Stimulated activated CD4-positive, alpha-beta T cell treated with anti-CD3 and anti-CD28 coated beads, Interleukin-1b, Interleukin-23, amount 100 ng/mL, for 1 hour (primary cell): ENCODE measurements at places on chromosomes 3 and 15.

DNA sequence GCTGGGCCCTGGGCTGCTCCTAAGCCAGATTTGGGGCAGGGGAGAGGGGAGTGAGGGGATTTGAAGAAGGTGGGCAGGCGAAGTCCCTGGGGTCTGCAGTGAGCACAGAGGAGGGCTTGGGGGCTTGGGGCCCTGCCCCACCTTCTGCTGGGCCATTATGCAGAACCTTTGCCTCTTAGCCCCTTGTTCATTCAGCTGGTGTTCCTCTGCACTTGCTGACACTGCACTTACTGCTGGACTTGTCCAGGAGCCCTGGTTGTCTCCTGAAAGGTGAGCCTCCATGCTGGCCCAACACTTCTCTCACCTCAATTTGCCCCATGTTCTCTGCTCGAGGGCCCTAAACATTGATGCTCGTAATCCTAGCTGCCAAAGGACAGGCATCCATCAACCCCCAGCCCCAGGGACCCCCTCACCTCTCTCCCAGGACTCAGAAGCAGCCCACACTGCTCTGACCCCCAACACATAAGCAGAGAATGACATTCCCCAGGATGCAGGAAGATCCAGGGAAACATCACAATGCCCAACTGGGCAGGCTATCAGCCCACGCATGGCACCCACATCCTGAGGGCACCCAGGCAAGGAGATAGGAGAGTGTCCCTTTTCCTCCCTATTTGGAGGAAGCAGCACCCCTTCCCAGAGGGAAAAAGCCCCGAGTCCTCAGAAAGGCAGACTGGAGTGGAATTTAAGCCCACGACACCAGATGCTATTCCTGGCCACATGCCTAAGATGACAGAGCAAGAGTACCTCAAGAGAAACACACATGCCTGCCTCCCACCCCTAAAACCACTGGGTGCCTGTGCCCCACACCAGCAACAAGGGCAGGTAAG is 76.8 kb downstream of the ADCY5 start:
- no peak for DNase-seq

DNA sequence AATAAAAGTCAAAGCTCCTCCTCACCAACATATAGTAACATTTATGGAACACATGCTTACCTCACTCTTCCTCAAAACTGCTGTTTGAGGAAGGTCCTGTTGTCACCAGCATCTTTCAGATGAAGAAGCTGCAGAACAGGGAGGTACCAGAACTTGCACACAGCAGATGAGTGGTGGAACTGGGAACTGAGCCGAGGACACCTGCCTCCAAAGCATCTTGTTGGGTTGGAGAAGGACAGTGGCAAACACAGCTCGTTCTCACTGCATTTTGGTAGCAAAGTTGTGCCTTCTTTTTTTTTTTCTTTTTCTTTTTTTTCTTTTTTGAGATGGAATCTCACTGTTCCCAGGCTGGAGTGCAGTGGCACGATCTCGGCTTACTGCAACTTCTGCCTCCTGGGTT is 76.0 kb downstream of the CEMIP start:
- no peak for DNase-seq

GRCh38 chr3:14857506-14857905 is 38.7 kb downstream of the FGD5 start:
- DNase-seq: no peak

GRCh38 chr3:32420126-32421038 is 28.7 kb downstream of the CMTM7 start:
- no peak for DNase-seq

DNA sequence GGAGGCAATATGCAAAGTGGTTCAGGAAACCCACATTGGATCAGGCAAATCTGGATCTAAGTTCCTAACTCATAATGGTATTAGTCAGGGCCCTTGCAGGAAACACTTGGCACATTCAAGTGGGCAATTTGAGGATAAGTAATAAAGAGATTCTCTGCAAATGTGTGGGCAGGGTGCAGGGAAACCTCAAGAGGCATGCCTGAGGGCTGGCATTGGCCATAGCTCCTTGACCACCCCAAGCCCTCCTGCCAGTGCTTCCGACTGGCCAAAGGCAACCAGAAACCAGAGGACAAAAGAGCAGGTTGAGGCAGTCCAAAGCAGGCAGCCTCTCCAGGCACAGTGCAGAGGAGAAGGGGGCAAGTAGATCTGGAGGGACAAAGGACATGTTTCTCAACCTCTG is 130.8 kb upstream of the SNTN start:
- no peak for DNase-seq

DNA sequence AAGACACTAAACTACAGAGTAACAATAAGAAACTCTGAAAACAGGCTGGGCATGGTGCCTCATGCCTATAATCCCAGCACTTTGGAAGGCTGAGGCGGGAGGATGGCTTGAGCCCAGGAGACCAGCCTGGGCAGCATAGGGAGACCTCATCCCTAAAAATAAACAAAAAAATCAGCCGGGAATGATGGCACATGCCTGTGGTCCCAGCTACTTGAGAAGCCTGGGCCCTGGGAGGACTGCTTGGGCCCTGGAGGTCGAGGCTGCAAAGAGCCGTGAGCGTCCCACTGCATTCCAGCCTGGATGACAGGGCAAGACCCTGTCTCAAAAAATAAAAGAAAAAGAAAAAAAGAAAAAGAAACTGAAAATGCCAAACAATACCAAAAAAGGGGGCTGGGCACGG is 55.4 kb downstream of the TMCC1 start:
- DNase-seq: no peak

DNA sequence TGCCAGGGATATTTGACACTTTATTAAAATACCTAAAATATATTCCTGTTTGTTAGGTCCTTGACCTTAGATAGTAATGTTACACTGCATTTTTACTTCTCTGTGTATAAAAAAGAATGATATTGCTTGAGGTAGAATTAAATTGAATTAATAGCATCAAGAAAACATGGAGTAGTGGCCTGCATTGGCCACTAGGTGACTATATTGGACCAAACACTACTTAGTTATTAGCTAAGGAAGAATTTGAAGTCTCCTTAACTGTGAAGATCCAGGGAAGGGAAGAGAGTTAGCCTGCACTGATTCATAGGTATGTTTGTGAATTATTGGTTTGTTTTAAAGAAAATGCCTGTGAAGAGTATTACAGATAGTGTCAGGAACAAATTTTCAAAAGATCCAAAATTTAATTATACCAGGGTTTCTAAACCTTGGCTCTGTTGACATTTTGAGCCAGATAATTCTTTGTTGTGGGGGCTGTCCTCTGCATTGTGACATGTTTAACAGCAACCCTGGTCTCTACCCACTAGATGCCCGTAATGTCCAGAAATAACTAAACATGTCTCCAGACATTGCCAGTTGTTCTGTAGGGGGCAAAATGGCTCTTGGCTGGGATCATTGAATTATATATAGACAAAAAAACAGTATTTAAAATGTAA is 103.6 kb upstream of the THSD4 start:
- DNase-seq: no peak

GRCh38 chr3:60803216-60804173 is 447.8 kb downstream of the FHIT start:
- no peak for DNase-seq

DNA sequence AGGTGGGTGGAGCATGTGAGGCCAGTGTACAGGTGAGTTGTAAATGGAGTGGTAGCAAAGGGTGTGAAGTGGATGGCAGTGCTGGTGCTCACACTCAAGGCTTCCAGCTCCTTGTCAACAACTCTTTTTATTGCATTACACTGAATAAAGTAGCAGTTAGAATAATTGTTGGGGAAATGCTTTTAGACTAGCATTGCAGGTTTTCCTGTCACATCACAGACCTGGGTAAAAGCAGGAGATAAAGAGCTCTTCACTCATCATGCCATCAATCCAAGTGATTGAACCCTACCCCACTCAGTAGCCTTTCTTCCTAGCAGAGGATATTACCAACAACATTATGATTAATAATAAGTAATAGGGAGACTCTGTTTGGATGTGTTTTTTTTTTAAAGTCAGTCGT is 81.6 kb downstream of the CDIN1 start:
- DNase-seq: no peak

- DNase-seq: no peak
These were observed 160.7 kb upstream of the EIF1B start for GRCh38 chr3:40148827-40149226.

- no peak for DNase-seq
These were observed 618.1 kb downstream of the PYDC2 start for GRCh38 chr3:192079098-192079497.

- DNase-seq: no peak
These were observed 68.5 kb downstream of the PLCH1 start for GRCh38 chr3:155676252-155676981.

- DNase-seq: no peak
These were observed 1.3 kb downstream of the ZNF445 start for GRCh38 chr3:44476181-44476611.

DNA sequence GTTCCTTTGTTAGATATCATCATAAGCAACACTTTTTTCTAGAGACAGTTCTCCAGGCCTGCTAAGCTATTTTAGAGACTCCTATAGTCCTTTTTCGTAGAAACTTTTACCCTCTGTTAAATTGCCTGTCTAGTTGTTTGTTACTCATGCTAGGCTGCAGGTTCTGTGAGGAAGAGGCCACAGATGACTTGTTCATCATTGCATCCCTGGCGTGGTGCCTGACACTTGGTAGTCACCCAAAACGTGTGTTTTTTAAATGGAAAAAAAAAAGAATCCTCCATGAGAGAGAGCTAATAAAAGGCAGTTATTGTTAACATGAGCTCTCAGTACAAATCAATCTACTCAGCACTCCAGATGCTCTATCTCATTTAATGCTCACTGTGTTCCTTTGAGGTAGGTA is 35.1 kb downstream of the CCDC54 start:
- DNase-seq: no peak

- no peak for DNase-seq
These were observed 281.3 kb downstream of the EPHB1 start for GRCh38 chr3:135076341-135076740.

- no peak for DNase-seq
These were observed 507 bp upstream of the JMJD7 start for GRCh38 chr15:41827290-41827879.

GRCh38 chr3:62084558-62084957 is 288.8 kb downstream of the FEZF2 start:
- no peak for DNase-seq

DNA sequence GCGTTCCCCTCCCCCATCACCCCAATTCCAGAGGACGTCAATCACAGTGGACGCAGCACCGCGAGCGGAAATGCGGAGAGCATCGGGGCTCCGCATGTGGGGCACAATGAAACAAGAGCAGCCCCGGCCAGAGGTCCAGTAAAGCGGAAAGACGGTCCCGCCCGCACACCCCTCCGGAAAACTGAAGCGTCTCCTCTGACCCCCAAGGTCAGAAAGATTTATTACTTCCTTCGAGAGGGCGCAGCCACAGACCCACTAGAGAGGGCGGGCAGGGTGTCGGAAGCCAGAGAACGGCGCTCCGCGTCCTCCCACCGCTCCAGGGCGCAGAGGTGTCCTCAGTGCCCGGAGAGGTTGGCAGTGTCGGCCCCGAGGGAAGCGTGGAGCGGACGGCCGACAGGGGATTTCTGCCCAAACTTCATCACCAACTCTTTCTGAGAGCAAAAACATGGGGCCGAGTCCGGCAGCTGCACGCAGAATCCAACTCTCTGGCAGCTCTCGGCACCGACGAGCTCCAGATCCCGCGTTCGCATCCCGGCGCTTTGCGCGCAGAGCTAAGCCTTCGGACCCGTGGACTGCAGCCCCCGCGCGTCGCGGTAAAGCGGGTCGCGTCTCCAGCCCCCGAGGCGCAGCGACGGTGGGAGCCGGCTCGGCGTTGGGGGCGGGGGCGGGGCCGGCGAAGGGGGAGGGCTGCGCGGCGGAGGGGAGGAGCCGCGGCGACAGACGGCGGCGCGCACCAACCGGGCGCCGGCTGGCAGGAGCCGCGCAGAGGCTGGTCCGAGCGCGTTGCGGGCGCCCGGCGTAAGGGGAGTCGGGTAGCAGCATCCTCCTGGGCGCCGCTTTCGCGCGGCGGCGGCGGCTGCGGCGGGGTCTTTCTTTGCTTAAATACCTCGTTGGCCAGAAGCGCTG is at the start of gene CHST2:
TSS of gene CHST2 (plus strand) at position 763 of the 906 bp plus-strand sequence. CDS start 1,046 bp downstream, outside the sequence.
- no peak for DNase-seq

DNA sequence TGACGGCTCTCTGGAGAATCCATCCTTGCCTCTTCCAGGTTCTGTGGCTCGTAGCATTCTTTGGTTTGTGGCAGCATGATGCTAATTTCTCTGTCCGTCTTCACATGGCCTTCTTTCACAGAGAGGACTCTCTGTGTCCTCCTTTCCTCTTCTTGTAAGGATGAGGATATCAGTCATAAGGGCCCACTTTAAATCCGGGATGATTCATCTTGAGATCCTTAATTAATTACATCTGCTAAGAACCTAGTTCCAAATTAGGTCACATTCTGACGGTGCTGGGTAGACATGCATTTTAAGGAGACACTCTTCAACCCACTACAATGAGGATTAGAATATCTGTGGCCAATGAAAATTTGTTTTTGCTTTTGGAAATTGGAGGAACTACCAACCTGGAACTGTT is 15.7 kb upstream of the GXYLT2 start:
- no peak for DNase-seq
